NCI-H1694 treated with DMSO at 0.1 percent for 48 hours (cell line): ENCODE measurements at places on chromosomes 11 and 22.

GRCh38 chr22:42596863-42597530 is 17.7 kb downstream of the POLDIP3 start:
- DNase-seq: no peak

DNA sequence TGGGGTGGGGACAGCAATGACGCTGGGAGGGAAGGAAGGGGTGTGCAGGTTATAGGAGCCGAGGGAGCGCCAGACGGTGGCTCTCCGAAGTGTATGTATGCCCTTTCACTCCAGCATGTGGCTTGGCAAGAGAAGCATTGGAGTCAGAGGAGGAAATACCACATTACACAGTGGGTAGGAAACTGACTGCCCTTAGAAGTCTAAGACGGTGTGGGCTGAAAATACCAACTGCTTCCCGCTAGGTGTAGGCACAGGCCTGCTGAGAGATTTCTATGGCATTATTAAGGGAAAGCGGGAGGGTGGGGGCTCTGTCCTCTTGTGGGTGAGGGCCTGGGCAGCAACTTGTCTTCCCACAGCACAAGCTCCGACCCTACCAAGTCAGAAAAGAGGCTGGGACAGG is 44.7 kb downstream of the CACNG2 start:
- DNase-seq: no peak

GRCh38 chr11:109960831-109961230 is 132.4 kb upstream of the ZC3H12C start:
- no peak for DNase-seq

GRCh38 chr22:37187891-37188761 is at the start of gene C1QTNF6:
C1QTNF6 (minus strand) TSS chr22:37188247; CDS start chr22:37188213, 34 bp downstream.
- DNase-seq: no peak

- no peak for DNase-seq
Measured at GRCh38 chr22:32994041-32994830, 63.9 kb downstream of the SYN3 start.

DNA sequence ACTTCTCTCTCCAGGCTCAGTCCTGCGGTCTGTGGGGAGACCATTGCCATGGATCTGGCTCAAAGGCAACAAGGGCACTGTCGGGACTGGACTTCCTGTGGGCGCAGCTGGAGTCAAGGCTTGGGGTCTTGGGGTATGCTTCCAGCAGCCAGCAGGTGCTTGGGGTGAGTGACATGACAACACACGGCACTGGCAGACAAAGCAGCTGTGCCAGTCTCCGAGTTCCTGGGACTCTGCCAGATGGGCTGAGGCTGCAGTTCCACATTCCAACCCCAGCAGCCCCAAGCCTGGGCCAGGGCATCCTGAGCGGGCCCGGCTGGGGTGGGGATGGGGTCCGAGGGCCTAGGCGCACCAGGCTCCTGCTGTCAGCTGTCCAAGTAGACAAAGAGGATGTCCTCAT is 12.3 kb downstream of the GUCD1 start:
- DNase-seq: peak; percentile 8

DNA sequence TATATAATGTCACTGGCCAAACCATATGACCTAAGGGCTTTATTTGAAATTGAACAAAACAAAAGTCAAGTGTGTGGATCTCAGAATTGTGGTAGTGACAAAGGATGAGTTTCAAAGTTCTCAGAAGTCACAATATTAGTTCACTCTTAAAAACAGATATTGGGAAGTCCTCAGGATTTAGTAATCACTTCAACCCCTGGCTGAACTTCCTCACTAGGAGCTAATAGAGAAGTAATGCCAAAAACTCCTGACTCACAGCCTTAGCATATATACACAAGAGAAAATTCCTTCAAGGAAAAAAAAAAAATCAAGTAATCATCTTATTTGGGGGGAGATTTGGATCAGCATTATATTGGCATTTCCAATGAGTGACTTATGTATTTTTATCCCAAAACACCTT is 75.6 kb upstream of the APOA1 start:
- no peak for DNase-seq

DNA sequence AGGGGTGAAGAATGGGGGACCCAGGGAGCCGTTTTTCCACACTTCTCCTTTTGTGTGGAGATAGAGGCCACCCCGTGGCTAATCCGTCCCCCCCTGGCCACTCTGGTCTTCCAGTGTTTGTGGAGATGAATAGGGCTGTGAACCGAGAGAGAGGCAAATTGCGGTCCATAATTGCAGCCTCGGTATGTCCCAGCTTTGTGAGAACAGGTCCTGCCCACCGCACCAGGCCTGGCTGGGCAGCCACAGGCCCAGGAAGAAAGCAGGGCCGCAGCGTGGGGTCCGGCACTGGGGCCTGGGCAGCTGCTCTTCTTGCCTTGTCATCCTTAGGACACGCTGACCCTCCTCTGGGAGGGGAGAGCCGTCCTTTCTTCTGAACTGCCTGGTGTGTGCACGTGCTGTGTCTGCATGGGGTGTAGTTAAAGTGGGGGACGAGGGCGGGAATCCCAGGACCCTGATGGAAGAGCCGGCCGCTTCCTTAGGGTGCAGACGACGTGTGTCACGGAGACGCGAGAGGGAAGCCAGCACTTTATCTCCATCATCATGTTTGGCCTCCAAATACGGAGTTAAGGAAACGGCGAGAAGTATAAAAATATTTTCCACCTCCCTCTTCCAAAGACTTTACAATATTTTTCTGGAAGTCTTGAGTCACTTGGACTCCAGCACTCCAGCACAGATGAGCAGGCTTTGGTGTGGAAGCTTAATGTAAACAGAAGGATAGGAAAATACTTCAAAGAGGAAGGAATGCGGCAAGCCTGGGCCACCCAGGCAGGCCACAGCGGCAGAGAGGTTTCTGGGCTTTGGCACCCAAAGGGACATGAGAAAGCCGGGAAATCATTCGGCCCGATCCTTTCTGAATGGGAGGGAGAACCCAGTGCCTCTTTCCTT is 1248.4 kb downstream of the BRD1 start:
- DNase-seq: no peak

- DNase-seq: no peak
Measured at GRCh38 chr22:50730013-50730891, 7.8 kb upstream of the ACR start.

GRCh38 chr11:14374922-14375830 is 16.2 kb upstream of the RRAS2 start:
- DNase-seq: no peak

GRCh38 chr11:12185914-12186313 is 75.5 kb downstream of the MICAL2 start:
- DNase-seq: no peak
